ENCODE measurements at places on chromosomes 16 and 17.

- no peak for DNase-seq
These were observed 424.5 kb downstream of the GRIN2A start for GRCh38 chr16:9757687-9758086.

GRCh38 chr16:89317729-89318429 lies 100.4 kb downstream of the ZNF778 start:
- no peak for DNase-seq

DNA sequence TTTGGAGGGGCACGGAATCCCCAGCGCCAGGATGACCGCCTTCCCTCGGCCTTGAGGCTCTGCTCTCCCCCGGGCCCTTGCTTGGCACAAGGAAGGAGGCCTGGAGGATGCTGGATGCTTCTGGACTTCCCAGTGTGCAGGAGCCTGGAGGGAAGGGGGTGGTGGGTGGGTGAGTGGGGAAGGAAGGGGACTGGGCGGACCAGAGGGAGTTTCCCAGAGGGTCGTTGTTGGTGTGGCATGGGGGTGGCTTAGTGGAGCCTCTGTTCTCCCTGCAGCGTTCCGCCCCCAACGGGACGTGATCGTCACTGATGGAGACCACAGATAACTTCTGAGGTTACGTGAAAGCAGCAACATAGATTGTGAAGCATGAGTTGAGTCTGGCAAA lies 140.0 kb downstream of the IRF8 start:
- no peak for DNase-seq

- no peak for DNase-seq
These were observed 31.4 kb downstream of the NOG start for GRCh38 chr17:56624912-56625311.

- DNase-seq = peak; percentile 27
These were observed 696 bp downstream of the NETO2 start for GRCh38 chr16:47142821-47143676.

- no peak for DNase-seq
These were observed 116.7 kb upstream of the CES5A start for GRCh38 chr16:55991843-55992242.

GRCh38 chr17:73910206-73910605 lies 266.0 kb upstream of the SDK2 start:
- DNase-seq = no peak

GRCh38 chr17:28338056-28338768 lies 2.7 kb downstream of the TNFAIP1 start:
- DNase-seq = no peak

DNA sequence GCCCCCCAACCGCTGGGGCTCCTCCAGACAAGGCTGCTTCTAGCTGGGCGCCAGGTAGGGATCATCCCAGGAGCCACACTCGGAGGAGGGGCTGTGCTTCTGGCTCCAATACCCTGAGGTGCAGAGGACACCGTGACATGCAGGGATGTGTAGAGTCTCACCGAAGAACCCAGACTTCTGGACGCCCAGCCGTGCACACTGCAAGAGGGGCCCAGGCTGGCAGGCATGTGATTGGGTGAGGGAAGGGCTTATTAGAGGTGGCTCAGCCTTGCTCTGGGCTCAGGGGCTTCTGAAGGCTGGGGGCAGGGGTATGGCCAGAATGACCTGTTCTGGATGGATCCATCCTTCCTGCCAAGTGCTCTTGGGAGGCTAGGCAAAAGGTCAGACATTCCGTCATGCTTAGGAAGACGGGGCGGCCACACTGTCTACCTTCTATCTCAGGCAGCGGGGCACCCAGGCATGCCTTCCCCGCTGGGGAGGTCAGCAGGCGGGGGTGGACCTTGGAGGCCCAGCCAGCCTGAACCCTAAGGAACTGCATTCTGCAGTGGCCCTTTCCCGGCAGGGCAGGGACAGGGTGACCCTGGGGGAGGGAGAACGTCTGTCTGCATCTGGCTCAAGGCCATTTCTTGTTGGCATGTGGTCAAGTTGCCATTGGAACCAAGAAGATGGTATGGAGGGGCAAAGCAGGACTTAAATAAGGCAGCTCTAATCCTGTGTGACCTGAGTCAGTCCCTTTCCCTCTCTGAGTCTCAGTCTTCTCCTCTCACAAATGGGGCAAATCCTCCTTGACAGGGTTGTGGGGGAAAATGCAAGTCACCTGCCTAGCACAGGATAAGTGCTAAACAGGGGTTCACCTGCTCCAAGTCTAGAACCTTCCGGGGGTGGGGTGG lies 5.8 kb upstream of the ADGRG1 start:
- DNase-seq = no peak

DNA sequence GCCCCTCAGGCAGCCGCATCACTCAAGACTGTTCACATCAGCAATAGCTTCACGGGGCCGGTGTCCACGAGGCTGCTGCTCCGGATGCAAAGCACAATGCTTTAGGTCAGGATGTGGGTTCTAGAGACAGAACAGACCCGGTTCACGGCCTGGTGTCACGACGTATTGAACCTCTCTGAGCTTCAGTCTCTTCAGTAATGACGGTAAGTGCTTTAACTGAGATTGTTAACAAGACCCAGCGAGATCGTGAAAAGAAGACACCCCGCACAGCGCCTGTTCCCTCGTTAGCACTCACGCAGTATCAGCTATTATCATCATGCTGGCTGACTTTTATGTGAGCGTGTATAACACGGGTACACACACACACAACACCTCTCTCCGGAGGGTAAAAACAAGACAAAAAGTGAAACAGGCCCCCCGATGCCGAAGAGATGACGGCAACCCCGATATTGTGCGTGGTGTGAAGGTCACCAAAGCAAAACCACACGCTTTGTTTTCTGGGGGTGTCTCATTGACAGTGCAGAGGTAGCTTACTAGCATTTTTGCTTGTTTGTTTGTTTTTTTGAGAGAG lies 21.4 kb upstream of the ABR start:
- DNase-seq = no peak

DNA sequence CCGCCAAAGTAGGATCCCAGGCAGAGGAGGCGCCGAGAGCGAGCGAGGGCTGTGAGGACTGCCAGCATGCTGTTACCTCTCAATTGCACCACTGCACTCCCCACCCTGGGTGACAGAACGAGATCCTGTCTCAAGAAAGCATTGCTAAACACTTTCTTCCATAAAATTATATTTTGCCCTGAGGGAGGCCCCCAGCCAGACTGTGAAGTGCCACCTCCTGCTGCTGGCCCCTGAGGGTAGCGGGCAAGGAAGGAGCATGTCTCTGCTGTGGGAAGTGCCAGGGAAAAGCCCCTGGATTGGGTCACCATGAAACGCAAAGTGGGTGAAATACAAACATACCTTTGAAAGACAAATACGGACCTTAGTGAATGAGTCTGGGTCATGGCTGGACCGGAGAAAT lies 78.0 kb upstream of the AMZ2 start:
- DNase-seq = no peak

- DNase-seq = no peak
These were observed 14.4 kb downstream of the GUCY2D start for GRCh38 chr17:8016632-8017424.

DNA sequence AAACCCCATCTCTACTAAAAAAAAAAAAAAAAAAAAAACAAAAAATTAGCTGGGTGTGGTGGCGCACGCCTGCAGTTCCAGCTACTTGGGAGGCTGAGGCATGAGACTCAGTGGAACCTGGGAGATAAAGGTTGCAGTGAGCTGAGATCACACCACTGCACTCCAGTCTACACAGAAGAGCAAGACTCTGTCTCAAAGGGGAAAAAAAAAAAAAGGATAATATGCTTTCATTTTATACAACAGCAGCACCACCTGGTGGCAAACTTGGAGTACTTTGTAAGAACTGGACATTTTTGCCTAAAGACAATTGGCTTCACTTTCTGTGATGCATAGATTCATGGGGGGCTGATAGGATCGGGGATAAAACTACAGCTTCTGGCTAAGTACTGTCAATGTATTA lies 8.5 kb downstream of the CHTF8 start:
- no peak for DNase-seq

- DNase-seq = no peak
These were observed 17.7 kb upstream of the EXOSC6 start for GRCh38 chr16:70269471-70269870.

DNA sequence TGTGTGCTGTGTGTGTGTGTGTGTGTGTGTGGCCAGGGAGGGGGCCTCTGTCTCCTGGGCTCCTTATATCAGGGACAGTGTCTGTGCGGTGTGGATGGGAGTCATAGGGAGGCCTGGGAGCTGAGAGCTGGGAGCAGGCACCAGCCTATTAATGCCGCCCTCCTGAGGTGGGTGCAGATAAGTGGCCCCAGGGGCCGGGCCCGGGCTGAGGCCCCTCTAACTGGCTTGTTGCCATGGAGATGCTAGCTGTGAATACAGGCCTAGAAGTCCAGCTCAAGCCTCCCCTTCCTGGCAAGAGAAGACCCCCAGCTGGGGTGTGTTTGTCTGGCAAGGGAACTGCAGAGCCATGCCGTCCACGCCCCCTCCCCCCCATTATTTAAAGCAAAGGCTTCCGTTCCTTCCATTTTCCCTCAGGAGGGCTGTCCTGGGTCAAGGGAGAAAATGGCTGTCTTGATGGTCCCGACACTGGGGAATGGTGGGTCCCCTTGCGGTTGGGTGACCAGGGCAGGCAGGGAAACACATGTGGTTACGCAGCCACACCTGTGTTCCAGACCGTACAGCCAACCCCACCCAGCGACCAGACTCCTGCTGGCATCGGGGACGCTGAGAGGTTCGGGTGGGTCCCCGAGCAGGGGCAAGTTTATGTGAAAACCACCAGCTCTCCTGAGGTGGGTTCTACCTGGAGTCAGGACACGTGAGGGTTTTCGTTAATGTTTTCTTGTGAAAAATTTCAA lies 141.1 kb downstream of the MRM1 start:
- DNase-seq = no peak

GRCh38 chr17:50424996-50425681 lies 879 bp upstream of the ACSF2 start:
- DNase-seq = no peak

GRCh38 chr17:43572368-43572980 lies 26.3 kb upstream of the ETV4 start:
- no peak for DNase-seq

- no peak for DNase-seq
These were observed 40.1 kb downstream of the IL4R start for GRCh38 chr16:27353853-27354252.

Measured in D721Med (cell line).